ENCODE measurements at places on chromosomes 3 and 15. TPM values are rescaled to one million over a fixed set of nuclear protein-coding genes. Genes with fewer than 3 reads are reported as not detected.

- H3K27ac ChIP-seq, result no peak overlapping the region
- no peak for DNase-seq
- no peaks in the 10 kb centered on the region for H3K4me1 ChIP-seq
- no peaks in the 10 kb centered on the region for H3K27me3 ChIP-seq
Measured at GRCh38 chr3:117490716-117491115, 781.1 kb downstream of the TUSC7 start.

GRCh38 chr15:101461097-101461496, 28.4 kb downstream of the PCSK6 start:
- DNase-seq, result no peak
- no peak overlapping the region for H3K4me3 ChIP-seq
- H3K36me3 ChIP-seq, result no peaks in the 10 kb centered on the region
- no peak overlapping the region for H3K27ac ChIP-seq
- H3K4me1 ChIP-seq, result peaks cover 13% of the 10 kb centered on the region

DNA sequence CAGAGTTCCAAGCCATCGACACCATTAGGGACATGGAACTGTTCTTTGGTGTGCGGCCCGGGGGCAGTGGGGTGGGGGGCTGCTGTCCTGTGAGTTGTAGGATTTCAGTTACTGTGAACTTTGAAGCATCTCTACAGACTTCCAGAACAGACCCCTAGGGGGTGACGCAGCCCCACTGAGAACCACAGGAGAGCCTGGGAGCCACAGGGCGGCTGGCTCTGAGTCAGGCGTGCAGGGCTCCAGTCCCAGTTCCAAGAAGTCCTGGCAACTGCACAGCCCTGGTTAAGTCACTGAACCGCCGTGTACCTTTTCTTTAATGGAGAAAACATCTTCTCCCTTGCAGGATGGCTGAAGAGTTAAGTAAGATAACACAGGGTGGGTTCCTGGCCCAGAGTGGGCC, 23.5 kb upstream of the LRTM1 start:
- no peak overlapping the region for H3K4me3 ChIP-seq
- H3K36me3 ChIP-seq, result no peaks in the 10 kb centered on the region
- peak; percentile 46 for DNase-seq
- H3K4me1 ChIP-seq, result no peaks in the 10 kb centered on the region
- H3K27me3 ChIP-seq, result no peaks in the 10 kb centered on the region

- H3K27me3 ChIP-seq, result no peaks in the 10 kb centered on the region
- no peak overlapping the region for H3K4me3 ChIP-seq
- H3K36me3 ChIP-seq, result no peaks in the 10 kb centered on the region
- H3K4me1 ChIP-seq, result no peaks in the 10 kb centered on the region
Measured at GRCh38 chr3:196268284-196269163, 19.0 kb downstream of the PCYT1A start.

GRCh38 chr3:1087066-1087560, 5.7 kb upstream of the CNTN6 start:
- peak; percentile 23 for DNase-seq
- no peak overlapping the region for H3K4me3 ChIP-seq
- no peak overlapping the region for H3K27ac ChIP-seq
- no peaks in the 10 kb centered on the region for H3K27me3 ChIP-seq

DNA sequence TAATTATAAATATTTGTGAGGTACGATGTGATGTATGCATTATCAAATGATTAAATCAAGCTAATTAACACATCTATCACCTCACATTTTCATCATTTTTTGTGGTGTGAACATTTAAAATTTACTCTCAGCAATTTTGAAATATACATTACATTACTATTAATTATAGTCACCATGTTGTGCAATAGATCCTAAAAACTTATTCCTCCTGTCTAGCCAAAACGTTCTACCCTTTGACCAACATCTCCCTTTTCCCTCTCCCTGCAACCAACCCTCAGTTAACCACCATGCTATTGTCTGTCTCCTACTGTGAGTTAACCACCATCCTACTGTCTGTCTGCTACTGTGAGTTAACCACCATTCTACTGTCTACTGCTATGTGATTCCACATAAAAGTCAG, 20.7 kb upstream of the SLMAP start:
- H3K4me3 ChIP-seq, result no peak overlapping the region
- H3K27me3 ChIP-seq, result no peaks in the 10 kb centered on the region
- DNase-seq, result no peak
- no peaks in the 10 kb centered on the region for H3K4me1 ChIP-seq
- no peak overlapping the region for H3K27ac ChIP-seq

- no peak overlapping the region for H3K4me3 ChIP-seq
- H3K27me3 ChIP-seq, result no peaks in the 10 kb centered on the region
- no peaks in the 10 kb centered on the region for H3K4me1 ChIP-seq
- H3K36me3 ChIP-seq, result no peaks in the 10 kb centered on the region
Measured at GRCh38 chr3:61979638-61980037, 393.7 kb downstream of the FEZF2 start.

The PBRM1 gene
- 50.6 TPM for total RNA-seq
